H1 (cell line): ENCODE measurements at places on chromosomes 7 and 10.

DNA sequence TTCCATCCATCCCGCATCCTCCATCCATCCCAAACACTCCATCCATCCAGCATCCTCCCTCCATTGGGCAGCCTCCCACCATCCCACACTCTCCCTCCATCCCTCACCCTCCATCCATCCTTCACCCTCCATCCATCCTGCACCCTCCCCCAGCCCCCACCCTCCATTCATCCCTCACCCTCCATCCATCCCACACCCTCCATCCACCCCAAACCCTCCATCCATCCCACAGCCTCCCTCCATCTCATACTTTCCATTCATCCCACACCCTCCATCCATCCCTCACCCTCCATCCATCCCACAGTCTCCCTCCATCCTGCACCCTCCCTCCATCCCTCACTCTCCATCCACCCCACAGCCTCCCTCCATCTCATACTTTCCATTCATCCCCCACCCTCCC lies 60.4 kb downstream of the FOXI2 start:
- peak; percentile 9 for DNase-seq

- no peak for DNase-seq
Observed at GRCh38 chr7:21939136-21939857, 6.4 kb downstream of the CDCA7L start.

- no peak for DNase-seq
Observed at GRCh38 chr10:36191009-36191408, 548.9 kb upstream of the FZD8 start.

- no peak for DNase-seq
Observed at GRCh38 chr10:84243759-84244158, 1.1 kb upstream of the RGR start.

DNA sequence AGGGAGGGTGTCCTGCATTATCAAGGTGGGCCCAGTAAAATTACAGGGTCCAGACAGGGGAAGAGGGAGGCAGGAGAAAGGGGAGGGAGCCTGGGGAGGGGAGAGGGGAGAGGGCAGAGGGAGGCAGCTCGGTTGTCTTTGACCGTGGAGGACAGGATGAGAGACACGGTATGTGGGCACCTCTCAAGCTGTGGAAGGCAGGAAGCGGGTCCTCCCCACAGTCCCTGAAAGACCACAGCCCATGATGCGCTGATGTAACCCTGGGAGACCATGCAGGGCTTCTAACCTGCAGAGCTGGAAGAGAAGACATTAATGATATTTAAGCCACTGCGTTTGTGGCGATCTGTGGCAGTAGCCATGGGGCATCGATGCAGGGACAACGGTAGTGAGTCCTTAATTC lies 27.2 kb upstream of the MNX1 start:
- no peak for DNase-seq

- no peak for DNase-seq
Observed at GRCh38 chr7:41889040-41889439, 186.2 kb upstream of the INHBA start.

- DNase-seq = no peak
Observed at GRCh38 chr10:10917031-10917430, 100.6 kb upstream of the CELF2 start.
